Stimulated activated CD8-positive, alpha-beta memory T cell treated with anti-CD3 and anti-CD28 coated beads, Interleukin-15, amount 100 ng/mL, for 48 hours (primary cell): ENCODE measurements at places on chromosomes 13 and 19.

GRCh38 chr13:36917311-36917710 lies 2.7 kb downstream of the SMAD9 start:
- DNase-seq: no peak

DNA sequence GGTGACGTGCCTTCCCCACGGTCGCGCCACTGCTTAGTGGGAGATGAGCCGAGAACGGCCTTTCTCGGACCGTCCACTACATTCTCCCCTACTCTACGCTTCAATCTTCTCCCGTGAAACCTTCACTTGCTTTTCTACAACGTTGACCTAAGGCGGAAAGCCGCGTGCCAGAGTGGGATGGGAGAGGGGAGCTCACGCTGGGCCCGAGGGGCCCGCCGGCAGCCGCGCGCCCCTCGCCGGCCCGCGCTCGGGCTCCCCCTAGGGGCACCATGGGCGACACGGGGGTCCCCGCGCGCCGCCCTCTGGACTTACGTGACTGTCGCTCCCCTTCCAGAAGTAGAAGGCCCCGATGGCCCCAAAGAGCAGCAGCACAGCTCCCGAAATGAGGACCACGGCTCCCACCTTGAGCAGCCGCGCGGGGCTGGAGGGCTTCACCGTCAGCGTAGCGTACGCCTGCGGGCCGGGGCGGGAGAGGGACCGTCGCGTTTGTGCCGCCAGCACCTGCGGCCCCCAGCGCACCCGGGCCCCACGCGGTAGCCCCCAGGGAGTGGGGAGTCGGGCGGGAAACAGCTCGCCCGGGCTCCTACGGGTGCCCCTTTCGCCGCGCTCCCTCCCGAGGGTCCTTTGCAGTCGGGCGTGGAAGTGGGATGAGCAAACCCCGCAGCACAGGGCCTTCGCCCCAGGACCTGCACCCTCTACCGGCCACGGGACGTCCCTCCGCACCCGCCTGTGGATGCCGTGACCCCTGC lies 727 bp downstream of the CNMD start:
- DNase-seq: peak; percentile 9

DNA sequence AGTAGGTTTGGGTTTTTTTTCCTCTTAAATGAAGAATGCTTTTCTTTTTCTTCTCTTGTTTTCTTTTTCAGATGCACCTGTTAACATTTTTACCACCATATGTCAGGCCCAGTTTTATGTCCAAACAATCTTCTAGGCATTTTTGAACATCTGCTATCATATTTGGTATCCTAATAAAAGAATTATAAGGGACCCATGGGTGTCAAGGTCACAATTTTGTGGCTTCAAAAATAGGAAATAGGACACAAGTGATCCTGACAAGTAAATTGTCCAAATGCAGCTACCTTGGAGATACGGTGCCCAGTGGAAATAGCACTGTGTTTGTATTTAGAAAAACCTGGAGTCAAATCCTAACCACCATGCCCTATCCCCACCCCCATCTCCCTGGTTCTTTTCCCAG lies 270.3 kb downstream of the MZT1 start:
- no peak for DNase-seq

- DNase-seq: no peak
These were observed 22.3 kb upstream of the LILRA2 start for GRCh38 chr19:54551293-54551692.

DNA sequence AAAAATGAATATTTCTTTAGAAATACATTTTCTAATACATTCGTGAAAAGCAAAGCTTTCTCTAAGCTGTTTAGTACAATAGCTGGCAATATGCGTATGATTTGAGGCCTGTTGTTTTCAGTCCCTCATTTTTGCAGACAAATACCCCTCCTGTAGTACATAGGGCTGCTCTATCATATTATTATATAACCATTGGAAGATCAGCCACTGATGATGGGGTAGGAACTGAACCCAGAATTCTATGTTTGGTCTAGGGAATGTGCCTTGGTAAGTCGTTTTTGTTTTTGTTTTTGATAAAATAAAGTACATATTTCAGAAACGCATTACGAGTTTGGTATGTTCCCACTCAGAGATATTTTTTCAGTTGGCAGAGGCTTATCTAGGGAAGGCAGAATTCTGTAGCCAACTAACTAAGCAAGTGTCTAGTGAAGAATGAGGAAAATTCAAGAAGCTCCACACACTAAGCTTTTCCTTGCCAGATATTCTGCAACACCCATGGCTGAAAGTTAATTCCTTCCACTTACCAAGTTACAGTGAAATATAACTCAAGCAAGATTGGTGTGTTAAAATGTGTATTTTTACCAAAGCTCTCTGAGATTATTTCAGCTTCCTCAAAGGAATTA lies 656.9 kb upstream of the MIR17HG start:
- DNase-seq: no peak

DNA sequence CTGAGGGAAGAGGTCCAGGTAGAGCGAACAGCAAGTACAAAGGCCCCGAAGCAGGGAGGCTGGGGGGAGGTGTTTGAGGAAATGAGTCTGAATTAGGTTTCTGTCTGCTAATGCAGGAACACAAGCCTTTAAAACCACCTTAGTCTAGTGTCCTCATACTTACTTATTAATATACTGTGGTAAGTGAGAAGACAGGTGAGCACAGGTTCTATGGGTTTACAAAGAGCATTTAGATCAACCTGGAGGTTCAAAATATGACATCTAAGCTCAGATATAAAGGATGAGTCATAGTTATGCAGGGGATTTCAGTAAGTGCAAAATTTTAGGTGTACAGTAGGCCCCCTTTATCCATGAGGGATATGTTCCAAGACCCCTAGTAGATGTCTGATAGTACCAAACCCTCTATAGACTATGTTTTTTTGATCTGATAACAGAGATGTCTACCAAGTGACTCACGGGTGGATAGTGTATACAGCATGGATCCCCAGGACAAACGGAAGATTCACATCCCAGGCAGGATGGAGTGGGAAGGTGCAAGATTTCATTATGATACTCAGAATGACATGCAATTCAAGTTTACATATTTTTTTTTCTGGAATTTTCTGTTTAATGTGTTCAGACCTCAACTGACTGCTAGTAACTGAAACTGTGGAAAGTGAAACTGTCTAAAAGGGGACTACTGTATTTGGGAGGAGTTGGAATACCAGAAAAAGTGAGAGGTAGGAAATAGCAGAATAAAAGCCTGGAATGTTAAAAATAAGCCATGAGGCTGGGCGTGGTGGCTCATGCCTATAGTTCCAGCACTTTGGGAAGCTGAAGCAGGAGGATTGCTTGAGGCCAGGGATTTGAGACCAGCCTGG lies 18.2 kb upstream of the MED4 start:
- no peak for DNase-seq

- DNase-seq: no peak
These were observed 19.5 kb downstream of the COMP start for GRCh38 chr19:18771328-18772242.

- DNase-seq: peak; percentile 75
These were observed at the start of gene ETHE1 for GRCh38 chr19:43526884-43527859. Gene ETHE1 (minus strand): TSS chr19:43527201. CDS start chr19:43527177, 24 bp downstream.

DNA sequence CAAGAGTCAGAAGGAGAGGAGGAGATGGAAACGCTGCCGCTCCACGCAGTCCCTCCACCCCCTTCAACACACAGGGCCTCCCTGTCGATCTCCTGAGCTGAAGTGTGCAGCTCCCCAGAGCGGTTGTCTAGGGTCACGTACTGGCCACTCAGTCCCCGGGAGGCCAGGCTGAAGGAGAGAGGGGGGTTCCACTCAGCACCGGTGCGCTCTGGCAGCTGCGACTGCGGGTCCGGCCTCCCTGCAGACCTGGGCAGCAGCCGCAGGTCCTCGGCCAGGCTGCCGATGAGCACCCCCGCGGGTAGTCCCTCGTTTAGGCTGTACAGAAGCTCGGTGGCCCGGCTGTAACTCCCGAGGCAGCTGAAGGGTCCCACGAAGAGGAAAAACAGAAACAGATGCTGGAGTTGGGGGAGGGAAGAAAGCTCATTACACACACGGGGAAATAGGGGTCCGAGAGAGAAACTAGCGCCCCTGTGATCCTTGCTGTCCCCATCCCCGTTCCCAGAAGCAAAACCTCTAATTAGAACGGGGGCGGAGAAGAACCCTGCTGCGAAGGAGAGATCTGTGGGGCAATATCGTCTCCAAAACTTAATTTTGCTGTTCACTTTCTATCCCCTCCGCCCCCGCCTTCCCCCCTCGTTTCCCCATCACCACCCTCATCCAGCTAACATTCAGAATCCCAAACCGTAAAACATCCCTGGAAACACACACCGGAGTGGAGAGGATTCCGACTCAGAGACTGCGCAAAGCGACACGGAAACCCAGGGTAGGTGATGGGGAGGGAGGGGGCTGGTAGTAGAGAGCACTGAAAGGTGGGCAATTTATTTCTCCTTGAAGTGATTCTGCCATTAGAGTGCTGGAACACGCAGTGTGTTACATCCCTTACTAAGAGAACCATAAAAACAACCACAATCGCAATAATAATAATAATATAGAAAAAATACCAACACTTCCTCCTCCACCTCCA lies 1.8 kb downstream of the PCDH20 start:
- no peak for DNase-seq

GRCh38 chr13:98509271-98510155 lies 67.4 kb downstream of the STK24 start:
- peak; percentile 43 for DNase-seq

GRCh38 chr13:102845289-102845629 lies 573 bp upstream of the ERCC5 start:
- DNase-seq: no peak

GRCh38 chr19:46618670-46619231 lies 6.1 kb downstream of the PTGIR start:
- DNase-seq: no peak

GRCh38 chr19:37992761-37993160 lies 85.8 kb downstream of the SIPA1L3 start:
- no peak for DNase-seq

DNA sequence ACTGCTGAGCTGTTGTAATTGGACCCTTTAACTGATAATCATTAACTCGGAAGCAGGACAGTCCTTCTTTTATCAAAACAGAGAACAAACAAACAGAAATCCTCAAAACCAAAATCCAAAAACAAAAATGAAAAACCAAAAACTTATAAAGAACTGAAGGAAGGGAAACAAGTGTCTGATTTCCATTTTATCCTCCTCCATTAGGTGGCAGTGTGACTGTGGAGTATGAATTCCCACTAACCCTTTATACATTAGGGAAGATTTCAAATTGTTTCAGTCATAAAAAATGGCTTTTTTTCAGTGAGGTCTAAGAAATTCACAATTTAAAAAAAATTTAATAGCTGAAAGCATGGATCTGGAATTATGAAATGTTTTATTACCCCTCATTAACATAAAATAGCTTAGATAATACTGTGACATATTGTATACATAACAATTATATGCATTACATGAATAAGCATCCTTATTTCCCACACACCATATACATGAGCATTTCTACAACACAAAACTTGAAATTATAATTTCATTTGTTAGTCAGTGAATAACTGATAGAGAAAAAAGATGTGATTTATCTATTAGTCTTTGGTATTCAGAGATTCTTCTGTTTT lies 1074.3 kb upstream of the PCDH9 start:
- no peak for DNase-seq

GRCh38 chr19:27734496-27735220 lies 1478.3 kb downstream of the UQCRFS1 start:
- no peak for DNase-seq

- no peak for DNase-seq
These were observed 19.2 kb downstream of the EPN1 start for GRCh38 chr19:55694241-55694655.

- no peak for DNase-seq
These were observed 13.3 kb downstream of the CAPN12 start for GRCh38 chr19:38730731-38731589.

GRCh38 chr13:43054803-43055802 lies 31.7 kb downstream of the DNAJC15 start:
- no peak for DNase-seq

- no peak for DNase-seq
These were observed 64.9 kb downstream of the GADD45B start for GRCh38 chr19:2540646-2541454.

GRCh38 chr13:57409656-57410055 lies 221.9 kb upstream of the PCDH17 start:
- no peak for DNase-seq

GRCh38 chr19:38209671-38210457 lies 14.2 kb downstream of the DPF1 start:
- no peak for DNase-seq

DNA sequence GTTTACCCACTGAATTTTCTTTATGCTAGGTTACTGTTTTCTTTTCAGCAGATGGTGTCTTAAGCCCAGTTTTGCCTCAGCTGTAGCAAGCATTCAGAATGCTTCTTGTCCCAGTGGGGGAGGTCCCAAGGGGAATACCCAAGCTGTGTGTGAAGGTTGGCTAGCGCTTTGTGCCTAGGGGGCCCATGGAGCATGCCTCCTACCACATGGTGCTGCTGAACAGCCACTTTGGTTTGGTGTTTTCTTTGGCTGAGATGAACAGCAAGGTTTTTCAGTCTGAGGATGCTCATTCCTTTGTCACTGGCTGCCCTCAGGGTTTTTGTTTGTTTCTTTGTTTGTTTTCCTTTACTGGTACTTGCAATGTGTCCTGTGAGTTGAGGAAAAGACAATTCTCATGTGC lies 99.0 kb downstream of the PCDH20 start:
- DNase-seq: no peak

GRCh38 chr19:33377586-33378475 lies 4.3 kb downstream of the CEBPG start:
- no peak for DNase-seq

- DNase-seq: no peak
These were observed 27.7 kb upstream of the MBNL2 start for GRCh38 chr13:97194479-97194878.

DNA sequence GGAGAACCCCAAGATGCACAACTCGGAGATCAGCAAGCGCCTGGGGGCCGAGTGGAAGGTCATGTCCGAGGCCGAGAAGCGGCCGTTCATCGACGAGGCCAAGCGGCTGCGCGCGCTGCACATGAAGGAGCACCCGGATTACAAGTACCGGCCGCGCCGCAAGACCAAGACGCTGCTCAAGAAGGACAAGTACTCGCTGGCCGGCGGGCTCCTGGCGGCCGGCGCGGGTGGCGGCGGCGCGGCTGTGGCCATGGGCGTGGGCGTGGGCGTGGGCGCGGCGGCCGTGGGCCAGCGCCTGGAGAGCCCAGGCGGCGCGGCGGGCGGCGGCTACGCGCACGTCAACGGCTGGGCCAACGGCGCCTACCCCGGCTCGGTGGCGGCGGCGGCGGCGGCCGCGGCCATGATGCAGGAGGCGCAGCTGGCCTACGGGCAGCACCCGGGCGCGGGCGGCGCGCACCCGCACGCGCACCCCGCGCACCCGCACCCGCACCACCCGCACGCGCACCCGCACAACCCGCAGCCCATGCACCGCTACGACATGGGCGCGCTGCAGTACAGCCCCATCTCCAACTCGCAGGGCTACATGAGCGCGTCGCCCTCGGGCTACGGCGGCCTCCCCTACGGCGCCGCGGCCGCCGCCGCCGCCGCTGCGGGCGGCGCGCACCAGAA lies 1.1 kb downstream of the SOX1 start:
- DNase-seq: no peak
